ENCODE measurements at places on chromosomes 2 and 18.

- no peak for DNase-seq
These were observed 58.3 kb downstream of the INHBB start for GRCh38 chr2:120404274-120404673.

- peak; percentile 80 for DNase-seq
These were observed 10.2 kb downstream of the PROKR1 start for GRCh38 chr2:68653538-68653982.

GRCh38 chr18:11808001-11808855 lies 43.0 kb upstream of the CHMP1B start:
- DNase-seq, result no peak

DNA sequence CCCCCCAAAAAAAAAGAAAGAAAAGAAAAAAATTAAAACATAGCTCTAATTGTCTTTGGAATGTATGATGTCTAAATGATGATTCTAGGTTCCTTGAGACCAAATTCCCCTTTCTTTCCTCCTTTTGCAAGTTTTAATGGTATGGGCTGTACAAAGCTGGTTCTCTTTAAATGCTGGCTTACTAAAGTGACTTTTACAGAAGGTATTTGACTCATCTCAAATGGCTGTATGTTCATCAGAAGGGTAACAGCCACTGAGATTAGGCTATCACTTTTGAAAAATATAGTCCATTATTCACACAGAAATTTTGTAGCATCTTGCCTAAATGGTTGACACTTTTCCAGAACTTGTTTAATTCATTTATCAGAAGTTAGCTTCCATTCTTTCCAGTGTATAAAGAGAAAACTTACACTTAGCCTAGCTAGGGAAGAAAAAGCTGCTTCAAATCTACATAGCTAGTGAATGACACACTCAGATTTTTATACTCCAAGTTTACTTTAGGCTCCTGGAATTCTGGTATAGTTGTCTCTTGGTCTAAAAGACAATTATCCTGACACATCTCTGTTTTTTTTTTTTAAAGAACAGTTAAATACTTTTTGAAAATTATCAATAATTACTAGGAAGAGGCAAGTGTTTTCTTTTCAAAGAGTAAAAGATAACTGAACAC lies 622.6 kb downstream of the LRP1B start:
- no peak for DNase-seq

GRCh38 chr2:160194351-160194750 lies 5.7 kb downstream of the ITGB6 start:
- DNase-seq, result no peak

- peak; percentile 56 for DNase-seq
These were observed 157.1 kb downstream of the ACTR3 start for GRCh38 chr2:114046866-114047435.

- DNase-seq, result no peak
These were observed 3.4 kb downstream of the TCF23 start for GRCh38 chr2:27152102-27152795.

GRCh38 chr18:21369146-21369545 lies 127.1 kb downstream of the GREB1L start:
- DNase-seq, result no peak

GRCh38 chr2:37786191-37786698 lies 114.8 kb upstream of the CDC42EP3 start:
- no peak for DNase-seq

- no peak for DNase-seq
These were observed 165.3 kb upstream of the CDH20 start for GRCh38 chr18:61167902-61168301.

DNA sequence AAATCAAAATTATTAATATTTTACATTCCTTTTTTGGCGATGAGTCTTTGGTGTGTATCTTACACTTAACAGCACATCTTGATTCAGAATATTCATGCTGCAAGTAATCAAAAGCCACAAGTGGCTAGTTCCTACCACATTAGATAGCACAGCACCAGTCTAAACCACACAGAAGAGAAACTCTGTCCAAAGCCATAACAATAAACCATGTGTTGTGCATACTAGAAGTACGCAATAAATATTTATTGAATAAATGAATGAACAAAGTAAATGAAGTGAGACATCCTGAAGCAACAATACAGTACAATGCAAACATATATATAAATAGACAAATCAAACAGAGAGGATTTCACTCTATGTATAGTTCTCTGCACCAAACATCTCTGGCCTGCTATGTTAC lies 287.3 kb downstream of the EXOC6B start:
- DNase-seq, result no peak

DNA sequence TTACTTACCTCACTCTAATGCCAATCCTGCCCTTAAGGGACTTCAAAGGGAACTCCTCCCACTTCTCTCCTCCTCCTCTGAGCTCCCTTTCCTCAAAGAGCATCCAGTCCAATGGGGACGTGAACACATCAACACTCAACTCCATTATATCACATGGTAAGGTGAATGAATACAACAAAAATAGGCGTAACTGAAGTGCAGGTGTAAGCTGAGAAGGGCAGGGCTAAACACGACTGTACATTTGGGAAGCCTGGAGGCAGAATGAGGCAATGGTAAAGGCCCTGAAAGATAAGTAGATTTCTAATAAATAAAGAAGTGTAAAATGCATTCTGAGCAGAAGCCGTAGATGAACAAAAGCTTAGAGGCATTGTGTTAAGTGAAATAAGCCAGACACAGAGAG lies 226.1 kb upstream of the TRIB2 start:
- no peak for DNase-seq

DNA sequence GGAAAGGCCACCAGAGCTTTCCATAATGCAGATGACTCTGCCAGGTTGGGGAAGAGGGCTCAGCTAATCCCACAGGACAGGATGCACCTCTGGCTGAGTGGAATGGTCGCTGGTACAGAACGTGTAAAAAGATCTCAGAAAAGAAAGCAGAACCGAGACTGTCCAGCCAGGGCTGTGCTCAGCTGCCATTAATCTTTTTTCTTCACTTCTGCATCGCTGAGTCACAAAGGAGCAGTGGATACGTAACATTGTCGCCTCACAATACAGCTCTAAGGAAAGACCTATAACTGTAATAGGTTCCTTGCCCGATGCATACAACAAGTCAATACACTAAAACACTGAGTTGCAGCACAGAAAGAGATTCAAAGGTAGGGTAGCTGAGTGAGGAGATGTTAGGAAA lies 354.2 kb downstream of the EN1 start:
- no peak for DNase-seq

GRCh38 chr18:48777026-48777743 lies 173.6 kb downstream of the SMAD7 start:
- DNase-seq, result peak; percentile 71

DNA sequence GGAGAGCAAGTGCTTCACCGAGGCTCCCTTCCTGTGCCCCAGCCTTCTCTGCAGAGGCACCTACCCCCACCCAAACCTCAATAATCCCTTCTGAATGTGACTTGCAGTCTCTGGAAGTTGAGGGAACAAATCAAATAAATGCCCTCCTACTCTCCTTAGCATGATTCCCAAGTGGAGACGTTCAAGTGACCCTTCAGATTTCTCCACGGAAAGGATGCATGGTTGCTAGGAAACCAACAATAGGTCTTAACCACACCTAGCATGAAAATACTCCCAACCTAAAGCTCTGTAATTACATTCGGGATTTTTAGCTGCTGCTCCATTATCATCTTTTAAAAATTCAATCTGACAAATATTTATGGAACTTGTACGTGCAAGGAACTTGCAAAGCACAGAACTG lies 50.2 kb upstream of the CABLES1 start:
- DNase-seq, result no peak

- no peak for DNase-seq
These were observed 92.3 kb upstream of the ZNF516 start for GRCh38 chr18:76587147-76587878.

Data from right hindlimb (tissue), 1 donor.